ENCODE measurements at places on chromosomes 3 and 15. TPM values are rescaled to one million over a fixed set of nuclear protein-coding genes. Genes with fewer than 3 reads are reported as not detected.

HYKK gene
- total RNA-seq, result 4.2 TPM

LRRC3B gene
- not detected for total RNA-seq

SQOR gene
- 44.5 TPM for total RNA-seq

KNG1 gene
- not detected for total RNA-seq

SMCO1 gene
- total RNA-seq, result not detected

NR1I2 gene
- total RNA-seq, result not detected

GRAMD1C gene
- total RNA-seq, result 2.1 TPM

SCG3 gene
- not detected for total RNA-seq

CYP8B1 gene
- total RNA-seq, result not detected

MYL3 gene
- not detected for total RNA-seq

PRSS50 gene
- total RNA-seq, result not detected

GOLGA6B gene
- not detected for total RNA-seq

SAMMSON gene
- total RNA-seq, result not detected

EAF1 gene
- total RNA-seq, result 25.4 TPM

ADIPOQ gene
- total RNA-seq, result not detected

ANKUB1 gene
- not detected for total RNA-seq

ZNF80 gene
- total RNA-seq, result not detected

PSTPIP1 gene
- not detected for total RNA-seq

MCTP2 gene
- 25.3 TPM for total RNA-seq

TRIM42 gene
- total RNA-seq, result not detected

STXBP5L gene
- total RNA-seq, result 2.7 TPM

RAB6B gene
- total RNA-seq, result 0.30 TPM

All from smooth muscle cell of the umbilical artery (primary cell).